ENCODE measurements at places on chromosomes 3 and 15. TPM values are rescaled to one million over a fixed set of nuclear protein-coding genes. Genes with fewer than 3 reads are reported as not detected.
A peak's percentile ranks its signal among the peaks of the same experiment; 100 is the strongest.

- no peak for DNase-seq
- no peaks in the 10 kb centered on the region for H3K27me3 ChIP-seq
- H3K36me3 ChIP-seq: no peaks in the 10 kb centered on the region
These were observed 258.4 kb downstream of the CHL1 start for GRCh38 chr3:454986-455385.

DNA sequence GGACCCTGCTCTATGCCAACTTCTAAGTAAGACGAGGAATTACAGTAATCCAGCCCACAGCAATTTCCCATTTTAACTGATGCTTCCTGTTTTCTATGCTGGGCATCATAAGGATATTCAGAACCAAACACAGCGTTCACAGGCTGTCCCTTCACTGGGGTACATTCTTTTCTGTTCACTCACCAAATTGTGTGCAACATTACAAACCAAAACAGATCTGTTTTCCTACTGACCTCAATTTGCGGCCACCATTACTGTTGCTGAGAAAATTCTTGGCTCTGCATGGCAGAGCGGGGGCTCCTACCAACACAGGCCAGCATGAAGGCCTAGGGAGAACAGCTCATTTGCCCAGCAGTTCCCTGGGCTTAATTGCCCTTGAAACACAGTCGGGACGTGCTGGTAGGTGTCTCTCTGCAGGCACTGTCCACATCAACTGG lies 76.5 kb downstream of the MYO1E start:
- peak overlapping the region; percentile 43 for H3K4me3 ChIP-seq
- H3K4me1 ChIP-seq: peaks cover 38% of the 10 kb centered on the region
- no peaks in the 10 kb centered on the region for H3K27me3 ChIP-seq
- peak overlapping the region; percentile 85 for H3K27ac ChIP-seq
- no peak for DNase-seq
- H3K36me3 ChIP-seq: no peaks in the 10 kb centered on the region

DNA sequence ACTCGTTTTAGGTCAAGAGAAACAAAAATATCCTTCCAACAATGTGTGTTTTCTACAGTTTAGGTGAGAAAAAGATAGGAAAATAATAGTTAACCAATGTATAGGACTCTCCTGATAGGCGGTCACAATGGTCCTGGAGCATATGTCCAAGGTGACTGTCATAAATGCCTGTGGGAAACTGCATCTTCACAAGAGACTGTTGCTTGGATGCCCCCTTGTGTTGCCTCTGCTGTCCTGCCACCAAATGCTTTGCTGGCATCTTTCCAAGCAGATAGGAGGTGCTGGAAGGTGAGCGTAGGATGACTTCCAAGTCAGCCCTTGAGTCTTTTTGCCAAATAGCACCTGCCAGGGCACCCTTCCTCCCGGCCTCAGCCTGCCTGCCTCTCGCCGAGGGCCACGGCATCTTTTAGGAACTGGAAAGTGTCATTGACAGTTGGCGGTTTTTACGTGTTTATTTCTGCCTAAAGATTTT lies 24.1 kb upstream of the SACM1L start:
- peak overlapping the region; percentile 51 for H3K4me3 ChIP-seq
- DNase-seq: no peak
- H3K4me1 ChIP-seq: peaks cover 31% of the 10 kb centered on the region
- no peak overlapping the region for H3K27ac ChIP-seq
- no peaks in the 10 kb centered on the region for H3K36me3 ChIP-seq

GRCh38 chr15:40239404-40239692 lies 485 bp downstream of the PAK6 start:
- H3K27ac ChIP-seq: no peak overlapping the region
- H3K4me3 ChIP-seq: peak overlapping the region; percentile 65
- no peaks in the 10 kb centered on the region for H3K36me3 ChIP-seq
- DNase-seq: no peak

GRCh38 chr3:136658946-136659682 lies 93.1 kb downstream of the STAG1 start:
- DNase-seq: no peak
- H3K27me3 ChIP-seq: no peaks in the 10 kb centered on the region
- H3K27ac ChIP-seq: no peak overlapping the region
- peak overlapping the region; percentile 10 for H3K4me3 ChIP-seq

Gene CHL1
- 7.5 TPM for total RNA-seq

Gene HCLS1
- total RNA-seq: 94.5 TPM

DNA sequence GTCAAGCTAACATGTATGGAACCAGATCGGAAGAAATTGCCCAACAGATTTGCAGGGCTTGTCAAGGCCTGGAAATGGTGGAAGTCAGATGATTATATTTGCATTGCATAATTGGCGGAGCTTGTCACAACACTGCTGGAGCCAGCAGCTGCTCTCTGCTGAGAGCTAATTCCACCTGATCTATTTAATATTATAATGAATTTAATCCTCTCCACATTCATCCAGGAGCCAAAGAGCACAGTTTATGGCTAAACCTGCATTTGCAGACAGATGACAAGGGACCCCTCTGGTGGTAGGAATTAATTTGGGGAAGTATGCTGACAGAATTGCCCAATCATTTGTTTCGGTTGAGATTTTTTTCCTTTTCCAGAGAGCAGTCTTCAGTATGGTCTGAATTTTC lies 730.2 kb downstream of the TUSC7 start:
- H3K27ac ChIP-seq: no peak overlapping the region
- H3K4me3 ChIP-seq: no peak overlapping the region
- no peaks in the 10 kb centered on the region for H3K27me3 ChIP-seq
- peaks cover 5% of the 10 kb centered on the region for H3K4me1 ChIP-seq
- DNase-seq: no peak
- no peaks in the 10 kb centered on the region for H3K36me3 ChIP-seq

- H3K4me3 ChIP-seq: no peak overlapping the region
- H3K4me1 ChIP-seq: peaks cover 17% of the 10 kb centered on the region
- H3K27me3 ChIP-seq: no peaks in the 10 kb centered on the region
- DNase-seq: no peak
- H3K27ac ChIP-seq: no peak overlapping the region
- no peaks in the 10 kb centered on the region for H3K36me3 ChIP-seq
These were observed 31.6 kb upstream of the STAG1 start for GRCh38 chr3:136783708-136784191.

Gene SV2B
- total RNA-seq: 2.6 TPM

DNA sequence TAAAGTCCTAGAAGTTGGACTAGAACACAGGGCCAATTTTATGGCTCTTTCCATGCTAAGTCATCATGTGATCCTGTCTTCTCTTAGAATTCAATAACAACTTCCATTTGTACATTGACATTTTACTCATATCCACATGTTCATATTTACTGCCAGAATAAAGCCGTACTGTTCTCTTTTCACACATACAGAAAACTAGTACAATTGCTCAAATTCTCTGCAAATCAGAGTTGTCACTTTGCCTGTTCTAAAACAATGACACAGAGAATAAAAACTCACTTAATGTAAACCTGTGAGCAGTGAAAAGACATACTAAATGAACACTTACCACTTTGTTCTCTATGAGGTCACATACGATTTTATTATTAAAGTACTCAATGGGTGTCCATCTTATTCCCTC lies 3.5 kb downstream of the LDHAL6B start:
- H3K4me1 ChIP-seq: no peaks in the 10 kb centered on the region
- no peak overlapping the region for H3K27ac ChIP-seq
- H3K36me3 ChIP-seq: peaks cover 39% of the 10 kb centered on the region
- no peaks in the 10 kb centered on the region for H3K27me3 ChIP-seq

DNA sequence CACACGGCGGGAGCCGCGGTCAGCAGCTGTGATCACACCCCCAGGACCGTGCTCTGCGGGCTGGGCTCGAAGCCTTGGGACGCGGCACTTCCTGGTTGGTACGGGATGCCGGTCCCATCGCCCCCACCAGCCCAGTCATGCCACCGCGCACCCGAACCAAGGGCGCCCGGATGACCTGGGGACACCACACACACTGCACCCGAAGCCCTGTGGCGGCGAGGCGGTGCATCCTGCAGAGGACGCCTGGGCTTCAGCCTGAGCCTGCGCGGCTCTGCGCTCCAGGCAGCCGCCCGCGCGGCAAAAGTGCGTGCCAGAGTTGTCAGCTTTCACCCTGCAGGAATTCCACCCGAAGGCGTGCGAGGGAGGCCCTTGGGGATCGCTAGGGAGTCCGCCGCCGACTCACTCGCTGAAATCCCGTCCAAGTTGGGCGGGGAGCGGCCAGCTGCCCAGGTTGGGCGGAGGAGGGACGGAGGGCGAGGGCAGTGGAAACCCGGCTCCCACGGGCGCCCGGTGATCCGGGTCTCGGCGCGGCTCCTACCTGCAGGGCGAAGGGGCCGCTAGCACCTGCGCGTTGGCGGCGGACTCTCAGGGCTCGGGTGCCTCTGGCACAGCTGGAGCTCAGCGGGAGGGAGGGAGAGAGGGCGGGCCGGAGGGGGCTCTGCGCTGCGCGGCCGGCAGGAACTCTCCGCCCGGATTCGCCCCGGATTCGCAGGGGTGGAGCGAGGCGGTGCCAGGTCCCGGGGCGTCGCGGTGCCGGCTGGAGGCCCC lies at the start of gene PLD1:
TSS of gene PLD1 (minus strand) at position 623 of the 768 bp plus-strand sequence. CDS start 72,432 bp downstream, outside the sequence.
- H3K27me3 ChIP-seq: no peaks in the 10 kb centered on the region
- DNase-seq: peak; percentile 60
- H3K4me1 ChIP-seq: peaks cover 12% of the 10 kb centered on the region
- H3K36me3 ChIP-seq: no peaks in the 10 kb centered on the region
- peak within 1 kb of the TSS; percentile 73 for H3K4me3 ChIP-seq

- H3K4me3 ChIP-seq: no peak overlapping the region
- H3K36me3 ChIP-seq: no peaks in the 10 kb centered on the region
- DNase-seq: no peak
- no peak overlapping the region for H3K27ac ChIP-seq
These were observed 29.8 kb upstream of the PLXNA1 start for GRCh38 chr3:126952983-126953660.

GRCh38 chr3:186286114-186286513 lies 75.9 kb downstream of the DGKG start:
- no peak overlapping the region for H3K27ac ChIP-seq
- H3K36me3 ChIP-seq: no peaks in the 10 kb centered on the region

DNA sequence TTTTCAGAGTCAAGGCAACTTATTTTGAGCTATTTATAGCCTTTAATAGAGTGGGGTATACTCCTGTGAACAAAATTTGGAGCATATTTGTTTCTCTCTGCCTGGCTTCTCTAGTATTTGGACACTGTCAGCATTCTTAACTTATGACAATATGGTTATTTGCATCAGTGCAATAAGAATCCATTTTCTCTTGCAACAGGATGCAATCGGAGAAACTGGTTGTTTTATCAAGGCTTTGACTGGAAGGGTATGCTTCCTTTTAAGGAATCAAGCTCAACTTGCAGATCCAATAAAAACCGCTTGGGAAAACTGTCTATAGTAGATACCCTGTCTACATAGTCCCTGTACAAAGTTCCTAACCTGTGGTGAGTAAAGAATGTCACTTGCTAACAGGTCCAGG lies 106.7 kb downstream of the DPH6 start:
- H3K4me1 ChIP-seq: no peaks in the 10 kb centered on the region
- H3K4me3 ChIP-seq: no peak overlapping the region
- DNase-seq: no peak

DNA sequence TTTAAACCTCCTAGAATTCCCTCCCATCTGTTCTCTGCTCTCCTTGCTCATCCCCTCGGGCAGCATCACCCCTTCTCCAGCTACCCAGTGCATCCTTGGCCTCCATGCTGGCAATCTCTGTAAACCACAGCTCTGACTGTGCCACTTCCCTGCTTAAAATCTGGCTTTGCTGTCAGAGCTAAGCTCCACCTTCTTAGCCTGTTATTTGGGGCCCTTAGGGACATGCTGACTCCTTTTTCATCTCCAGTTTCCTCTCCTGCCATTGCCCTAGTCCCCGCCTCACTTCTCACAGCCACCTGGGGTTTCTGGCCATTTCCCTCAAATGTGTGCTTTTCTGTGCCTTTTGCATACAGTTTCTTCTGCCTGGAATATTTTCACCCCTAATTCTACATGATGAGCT lies 5.7 kb downstream of the SLC6A20 start:
- H3K36me3 ChIP-seq: no peaks in the 10 kb centered on the region
- H3K27me3 ChIP-seq: peaks cover 2% of the 10 kb centered on the region
- H3K4me1 ChIP-seq: no peaks in the 10 kb centered on the region
- H3K27ac ChIP-seq: no peak overlapping the region
- DNase-seq: no peak
- H3K4me3 ChIP-seq: no peak overlapping the region

GRCh38 chr3:172658344-172659245 lies 52.3 kb downstream of the NCEH1 start:
- no peak overlapping the region for H3K4me3 ChIP-seq
- H3K36me3 ChIP-seq: no peaks in the 10 kb centered on the region
- no peak overlapping the region for H3K27ac ChIP-seq
- no peaks in the 10 kb centered on the region for H3K27me3 ChIP-seq
- no peaks in the 10 kb centered on the region for H3K4me1 ChIP-seq

- DNase-seq: no peak
- H3K27me3 ChIP-seq: no peaks in the 10 kb centered on the region
- H3K4me1 ChIP-seq: no peaks in the 10 kb centered on the region
- no peaks in the 10 kb centered on the region for H3K36me3 ChIP-seq
- H3K4me3 ChIP-seq: no peak overlapping the region
These were observed 216.8 kb upstream of the TBL1XR1 start for GRCh38 chr3:177414093-177414492.

DNA sequence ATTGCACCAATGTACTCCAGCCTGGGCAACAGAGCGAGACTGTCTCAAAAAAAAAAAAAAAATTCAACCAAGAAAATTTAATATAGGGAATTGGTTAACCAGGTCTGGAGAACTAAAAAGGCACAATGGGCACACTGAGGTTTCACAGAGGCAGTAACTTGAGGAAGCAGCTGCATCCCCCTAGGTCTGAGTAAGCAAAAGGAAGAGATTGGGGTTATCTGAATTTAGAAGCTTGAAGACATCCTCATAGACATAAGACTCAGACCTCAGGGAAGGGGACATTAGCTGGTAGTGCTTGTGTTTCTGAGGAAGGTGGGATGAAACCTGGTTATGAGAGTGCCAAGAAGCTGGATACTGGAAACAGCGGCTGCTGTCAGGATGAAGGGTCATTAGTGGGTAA lies 50.1 kb upstream of the LEKR1 start:
- no peak for DNase-seq
- H3K27ac ChIP-seq: no peak overlapping the region
- no peaks in the 10 kb centered on the region for H3K27me3 ChIP-seq
- H3K4me1 ChIP-seq: peaks cover 5% of the 10 kb centered on the region
- H3K36me3 ChIP-seq: no peaks in the 10 kb centered on the region
- no peak overlapping the region for H3K4me3 ChIP-seq

DNA sequence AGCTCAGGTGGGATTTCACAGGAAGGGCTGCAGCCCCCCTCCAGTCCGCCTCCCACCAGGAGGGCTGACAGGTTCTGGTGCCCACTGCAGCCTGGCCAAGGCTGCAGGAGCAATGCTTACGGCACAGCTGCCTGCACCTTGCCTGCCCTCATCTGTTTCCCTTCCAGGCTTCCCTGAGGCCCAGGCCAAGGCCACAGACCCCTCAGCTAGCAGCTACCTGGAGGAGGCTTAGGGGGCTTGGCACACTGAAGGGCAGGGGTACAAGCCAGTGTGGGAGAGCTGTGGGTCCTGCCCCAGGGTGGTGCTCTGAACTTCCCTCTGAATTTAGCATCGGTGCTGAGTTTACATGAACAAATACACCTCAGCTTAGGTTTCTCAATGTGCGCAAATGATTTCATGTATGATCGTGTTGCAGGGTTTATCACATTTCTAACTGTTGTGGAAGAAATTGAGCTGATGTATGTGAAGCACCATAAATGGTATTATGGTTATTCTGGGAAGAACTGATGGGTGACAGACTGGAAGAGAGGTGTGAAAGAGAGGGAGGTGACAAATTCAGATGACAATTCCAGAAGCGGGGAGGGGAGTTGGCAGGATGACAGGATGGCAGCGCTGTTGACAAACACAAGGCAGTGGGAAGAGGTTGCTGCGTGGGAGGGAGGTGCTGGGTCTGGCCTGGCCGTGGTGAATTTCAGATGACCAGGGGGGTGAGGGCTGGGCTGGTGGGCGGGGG lies 6.1 kb downstream of the RHCG start:
- no peak overlapping the region for H3K27ac ChIP-seq
- DNase-seq: no peak
- H3K36me3 ChIP-seq: no peaks in the 10 kb centered on the region
- H3K4me1 ChIP-seq: no peaks in the 10 kb centered on the region
- H3K27me3 ChIP-seq: no peaks in the 10 kb centered on the region
- H3K4me3 ChIP-seq: no peak overlapping the region

Gene IL20RB
- total RNA-seq: 0.71 TPM
